ENCODE measurements at places on chromosomes 1 and 21. TPM values are rescaled to one million over a fixed set of nuclear protein-coding genes. Genes with fewer than 3 reads are reported as not detected.

RGS18 gene
- not detected for total RNA-seq

DIO1 gene
- total RNA-seq, result not detected

RPTN gene
- total RNA-seq, result not detected

TDRD5 gene
- not detected for total RNA-seq

FYB2 gene
- not detected for total RNA-seq

CELA3A gene
- total RNA-seq, result not detected

OR2G6 gene
- total RNA-seq, result not detected

MAP1LC3C gene
- not detected for total RNA-seq

Data from aortic smooth muscle cell (primary cell).